ENCODE measurements at places on chromosomes 2 and 18.

- DNase-seq = no peak
Measured at GRCh38 chr2:149747456-149747855, 159.9 kb upstream of the MMADHC start.

GRCh38 chr18:48430150-48430549 is 21.0 kb upstream of the ZBTB7C start:
- DNase-seq = no peak

GRCh38 chr2:138147796-138148195 is 183.5 kb downstream of the HNMT start:
- DNase-seq = no peak

GRCh38 chr2:46016091-46016490 is 281.1 kb upstream of the EPAS1 start:
- DNase-seq = no peak
